ENCODE measurements at places on chromosomes 3 and 15.

- no peak for DNase-seq
Observed at GRCh38 chr3:48403533-48404439, 26.1 kb downstream of the PLXNB1 start.

- no peak for DNase-seq
Observed at GRCh38 chr3:193974191-193974652, 161.7 kb upstream of the HES1 start.

GRCh38 chr15:61700803-61701202, 359.4 kb downstream of the VPS13C start:
- no peak for DNase-seq

GRCh38 chr3:164890061-164890460, 188.2 kb downstream of the SI start:
- no peak for DNase-seq

- no peak for DNase-seq
Observed at GRCh38 chr3:15982667-15983196, 185.0 kb upstream of the ANKRD28 start.

DNA sequence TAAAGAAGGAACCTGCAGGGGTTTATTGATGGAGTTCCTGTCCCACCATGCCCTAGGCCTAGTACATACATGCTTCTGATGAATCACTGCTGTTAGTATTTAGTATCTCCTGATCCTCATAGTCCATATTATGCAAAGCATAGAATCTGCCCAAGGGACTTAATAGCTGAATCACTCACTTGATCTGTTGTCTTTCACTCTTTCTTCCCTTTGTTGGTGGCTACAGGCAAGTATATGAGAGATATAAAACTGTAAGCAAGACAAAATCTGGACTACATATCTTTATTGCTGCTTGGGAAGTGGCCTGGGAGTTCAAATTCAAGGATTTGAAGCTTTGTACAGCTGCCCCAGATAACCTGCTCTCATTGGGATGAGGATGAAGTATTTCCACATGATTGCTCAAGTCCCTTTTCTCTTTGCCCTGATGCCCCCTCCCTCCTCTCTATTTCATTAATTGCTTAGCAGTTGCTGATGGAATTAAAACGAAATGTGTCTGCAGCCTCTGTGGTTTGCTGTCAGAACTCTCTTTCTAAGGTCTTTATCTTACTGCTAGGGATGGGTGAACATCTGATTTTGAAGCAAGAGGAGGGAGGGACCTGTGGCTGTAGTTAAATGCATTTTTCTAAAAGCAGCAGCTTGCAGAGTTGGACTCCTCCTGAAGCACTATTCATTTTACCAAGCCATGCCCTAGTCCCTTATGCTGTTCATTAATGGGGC, 114.1 kb downstream of the ZNF609 start:
- DNase-seq = no peak

GRCh38 chr3:177459401-177459800, 262.1 kb upstream of the TBL1XR1 start:
- no peak for DNase-seq

GRCh38 chr15:26070095-26070532, 207.0 kb upstream of the ATP10A start:
- DNase-seq = no peak

GRCh38 chr3:55165278-55165677, 237.4 kb upstream of the LRTM1 start:
- no peak for DNase-seq

DNA sequence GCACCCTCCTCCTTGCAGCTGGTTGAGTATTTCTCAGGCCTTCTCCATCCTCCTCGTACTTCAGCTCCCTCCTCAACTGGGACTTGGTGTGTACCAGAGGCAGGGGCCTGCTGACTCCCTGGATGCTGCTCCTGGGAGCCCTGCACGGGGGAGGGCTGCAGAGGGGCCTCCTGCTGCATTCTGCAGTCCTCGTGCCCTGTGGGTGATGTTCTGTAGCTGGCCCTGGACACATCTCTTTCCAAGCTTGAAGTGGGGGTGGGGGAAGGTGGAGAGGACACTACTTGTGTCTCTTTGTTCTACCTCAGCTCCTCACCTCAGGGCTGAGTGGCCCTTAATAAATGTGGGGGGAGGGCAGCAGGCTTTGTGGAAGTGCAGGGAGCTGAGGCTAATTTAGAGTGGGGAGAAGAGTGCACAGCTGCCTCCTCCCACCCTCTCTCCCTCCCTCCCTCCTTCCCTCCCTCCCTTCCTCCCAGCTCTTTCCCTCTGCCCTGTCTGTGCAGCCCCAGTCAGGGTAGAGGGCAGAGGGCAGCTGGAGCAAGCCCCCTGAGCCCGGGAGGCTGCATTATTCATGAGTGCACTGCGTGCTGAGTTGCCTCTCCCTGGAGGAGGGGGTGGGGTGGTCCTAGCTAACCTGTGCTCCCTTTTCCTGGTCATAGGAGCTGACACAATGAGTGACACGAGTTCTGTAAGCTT, 3.7 kb upstream of the GRM2 start:
- DNase-seq = no peak
